Right lung (tissue), 10 donors: ENCODE measurements at places on chromosomes 16 and 17.

DNA sequence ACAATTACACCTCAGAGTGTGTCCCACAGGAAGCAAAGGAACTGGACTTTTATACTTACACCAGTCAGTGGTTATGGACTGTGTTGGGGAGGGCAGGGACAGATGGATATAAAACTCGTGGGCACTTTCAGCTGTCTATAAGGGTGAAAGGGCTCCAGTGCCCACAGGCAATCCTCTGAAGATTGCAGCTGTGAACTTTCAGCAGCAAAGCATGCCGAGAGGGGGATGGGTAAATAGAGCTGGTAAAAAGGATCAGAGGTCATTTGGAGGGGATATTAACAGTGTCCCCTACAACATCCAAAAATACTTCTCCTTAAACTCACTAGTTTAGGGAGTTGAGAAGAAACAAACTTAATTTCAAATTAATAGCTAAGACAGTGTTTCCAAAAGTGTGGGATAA is 13.3 kb upstream of the RFWD3 start:
- DNase-seq, result no peak

GRCh38 chr17:55068862-55069811 is 100.6 kb downstream of the STXBP4 start:
- no peak for DNase-seq

GRCh38 chr17:17027442-17028058 is 14.7 kb upstream of the MPRIP start:
- no peak for DNase-seq

- DNase-seq, result peak; percentile 93
Observed at GRCh38 chr17:81966343-81967243, 5.6 kb upstream of the NOTUM start.
